ENCODE measurements at places on chromosomes 2 and 18.

DNA sequence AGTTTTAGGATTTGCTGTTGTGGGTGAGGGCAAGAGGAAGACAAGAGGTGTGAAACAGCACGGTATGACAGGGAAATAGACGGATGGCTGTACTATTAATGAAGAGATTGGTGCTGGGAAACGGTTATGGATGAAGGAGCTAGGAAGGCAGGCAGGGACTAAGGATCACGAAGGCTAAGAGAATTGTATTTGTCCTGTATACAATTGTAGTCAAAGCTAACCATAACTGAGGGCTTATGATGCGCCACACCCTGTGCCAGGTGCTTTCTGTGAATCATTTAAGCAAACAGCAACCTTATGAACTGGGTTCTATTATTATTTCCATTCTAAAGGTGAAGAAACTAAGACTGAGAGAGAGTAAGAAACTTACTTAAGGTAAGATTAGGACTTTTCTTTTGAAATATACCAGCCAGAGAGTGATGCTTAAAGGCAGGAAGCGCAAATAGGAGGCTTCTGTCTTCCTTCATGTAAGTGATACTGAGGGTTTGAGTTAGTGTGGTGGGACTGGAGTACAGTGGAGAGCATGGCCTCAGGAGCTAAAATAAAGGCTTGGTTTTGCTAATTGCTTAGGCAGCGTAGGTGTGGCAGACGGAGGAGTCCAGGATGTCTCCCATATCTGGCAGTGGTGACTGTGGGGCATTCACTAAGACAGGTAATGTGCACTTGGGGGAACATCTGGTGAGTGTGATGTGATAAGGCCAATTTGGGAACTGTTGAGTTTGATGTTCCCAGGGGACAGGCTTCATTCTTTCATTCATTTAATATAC, 85.8 kb downstream of the PLEKHM3 start:
- DNase-seq = no peak

DNA sequence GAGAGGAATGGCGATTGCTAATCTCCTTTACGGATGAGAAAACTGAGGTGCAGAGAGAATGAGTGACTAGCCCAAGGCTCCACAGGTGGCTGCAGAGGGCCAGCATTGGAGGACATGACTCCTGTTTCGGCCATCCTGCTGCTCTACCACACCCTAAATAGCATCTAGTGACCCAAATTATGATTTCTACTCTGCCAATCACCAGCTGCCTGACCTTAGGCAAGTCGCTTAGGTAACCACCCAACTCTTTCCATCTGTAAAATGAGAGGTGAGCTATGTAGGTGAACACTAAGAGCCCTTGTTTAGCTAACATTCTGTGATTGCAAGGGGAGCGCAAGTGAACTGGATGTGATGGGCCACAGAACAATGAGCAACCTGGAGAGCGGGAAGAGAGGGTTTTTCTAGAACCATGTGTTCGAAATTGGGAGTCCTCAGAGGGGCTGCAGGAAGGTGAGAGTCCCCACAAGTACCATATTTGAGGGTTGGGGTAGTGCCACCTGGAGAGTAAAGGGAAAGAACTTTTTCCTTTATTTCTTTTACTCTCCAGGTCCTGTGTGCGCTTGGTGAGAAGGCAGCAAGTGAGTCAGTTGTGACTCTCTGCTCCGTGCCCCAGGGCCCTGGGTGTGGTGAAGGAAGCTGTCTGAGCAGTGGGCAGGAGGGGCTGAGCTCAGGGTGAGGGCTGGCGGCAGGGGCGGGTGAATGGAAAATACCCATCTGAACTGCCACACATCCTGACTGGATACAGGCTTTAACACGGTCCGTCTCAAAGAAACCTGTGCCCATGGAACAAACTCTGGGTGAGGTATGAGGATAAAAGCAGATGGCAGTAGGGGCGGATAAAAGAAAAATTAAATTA, 2.4 kb downstream of the CYP27C1 start:
- DNase-seq = no peak

DNA sequence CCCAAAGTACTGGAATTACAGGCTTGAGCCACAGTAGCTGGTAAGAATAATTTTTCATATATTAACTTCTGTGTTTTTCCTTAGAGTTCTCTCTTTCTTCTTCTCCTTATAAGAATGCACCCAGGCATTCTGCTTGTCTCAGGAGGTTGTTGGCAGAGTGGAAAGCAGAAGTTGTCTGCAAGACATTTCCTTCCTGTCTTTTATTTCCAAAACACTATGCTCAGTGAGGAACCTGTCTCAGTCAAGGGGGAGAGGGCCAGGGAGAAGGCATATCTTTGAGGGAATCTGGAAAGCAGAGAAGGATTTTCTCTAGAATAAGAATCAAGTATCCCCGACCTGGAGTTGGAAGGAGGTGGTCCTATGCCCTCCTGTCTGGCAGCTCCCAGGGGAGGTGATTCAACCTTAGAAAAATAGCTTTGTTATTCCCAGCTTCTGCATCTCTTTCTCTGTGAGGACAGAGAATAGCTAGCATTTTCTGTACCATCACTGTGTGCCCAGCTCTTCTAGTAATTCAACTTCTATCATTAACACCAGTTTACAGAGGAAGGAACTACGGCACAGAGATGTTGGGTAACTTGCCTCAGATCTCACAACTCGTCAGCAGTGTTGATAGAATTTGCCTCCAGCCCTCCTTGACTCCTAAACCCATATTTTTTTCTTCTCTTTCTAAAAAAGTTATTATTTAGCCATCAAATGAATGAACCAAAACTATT, 3.8 kb upstream of the LPIN2 start:
- DNase-seq = no peak

- no peak for DNase-seq
Measured at GRCh38 chr2:151181524-151181923, 80.1 kb downstream of the RBM43 start.

GRCh38 chr2:46091004-46091403, 206.2 kb upstream of the EPAS1 start:
- DNase-seq = no peak

DNA sequence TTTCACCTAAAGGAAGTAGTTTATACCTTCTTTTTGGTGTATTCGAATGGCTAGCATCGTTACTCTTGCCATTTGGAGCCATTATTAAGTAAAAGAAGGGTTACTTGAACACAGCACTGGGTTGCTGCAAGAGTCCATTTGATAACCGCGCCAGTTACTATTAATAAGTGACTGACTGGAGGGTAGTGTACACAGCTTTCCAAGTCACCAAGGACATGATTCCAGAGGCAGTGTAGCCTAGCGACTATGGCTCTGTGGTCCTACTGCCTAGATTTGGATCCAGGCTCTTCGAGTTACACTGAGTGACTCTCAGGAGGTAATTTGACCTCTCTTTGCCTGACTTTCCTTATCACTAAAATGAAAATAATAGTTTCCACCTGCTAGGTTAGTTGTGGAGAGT, 206.8 kb downstream of the MEIS1 start:
- DNase-seq = no peak

DNA sequence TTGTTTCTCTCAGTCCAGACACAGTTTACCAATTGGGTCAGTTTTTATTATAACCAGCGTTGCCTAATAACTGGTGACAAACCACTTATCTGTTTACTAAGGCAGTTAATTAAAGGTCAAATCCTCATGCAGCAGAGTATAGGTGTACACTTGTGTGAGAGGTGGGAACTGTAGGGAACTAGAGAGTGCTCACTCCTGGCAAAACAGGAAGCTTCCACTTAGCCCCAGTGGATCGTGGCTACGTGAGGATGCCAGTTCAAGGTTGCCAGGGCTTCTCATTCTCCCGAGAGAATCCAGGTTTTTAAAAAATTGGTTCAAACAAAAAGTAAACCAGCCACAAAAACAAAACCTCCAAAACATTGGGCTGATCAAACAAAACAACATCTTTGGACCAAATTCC, 8.1 kb downstream of the CYBRD1 start:
- no peak for DNase-seq

GRCh38 chr2:142915502-142915901, 38.0 kb downstream of the KYNU start:
- no peak for DNase-seq

- DNase-seq = peak; percentile 28
Measured at GRCh38 chr2:54838585-54839035, 115.1 kb downstream of the EML6 start.

DNA sequence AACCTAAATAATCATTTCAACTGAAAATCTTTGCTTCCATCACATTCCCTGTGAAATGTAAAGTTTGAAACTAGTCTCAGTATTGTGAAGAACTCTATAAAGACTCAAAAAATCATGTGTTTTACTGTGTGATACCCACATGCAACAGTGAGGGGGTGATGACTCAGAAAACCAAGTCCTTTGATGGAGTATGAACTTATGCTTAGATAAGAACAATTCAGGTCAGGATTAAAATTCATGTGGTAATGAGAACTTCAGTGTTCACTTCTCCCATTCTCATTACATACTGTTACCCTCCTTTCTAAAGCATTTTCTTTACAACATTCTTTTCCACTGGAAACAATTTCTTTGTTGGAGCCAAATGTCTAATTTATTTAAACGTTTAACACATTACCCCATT, 360.2 kb downstream of the FSIP2 start:
- no peak for DNase-seq

- no peak for DNase-seq
Measured at GRCh38 chr18:52343731-52344340, 3.8 kb downstream of the DCC start.

DNA sequence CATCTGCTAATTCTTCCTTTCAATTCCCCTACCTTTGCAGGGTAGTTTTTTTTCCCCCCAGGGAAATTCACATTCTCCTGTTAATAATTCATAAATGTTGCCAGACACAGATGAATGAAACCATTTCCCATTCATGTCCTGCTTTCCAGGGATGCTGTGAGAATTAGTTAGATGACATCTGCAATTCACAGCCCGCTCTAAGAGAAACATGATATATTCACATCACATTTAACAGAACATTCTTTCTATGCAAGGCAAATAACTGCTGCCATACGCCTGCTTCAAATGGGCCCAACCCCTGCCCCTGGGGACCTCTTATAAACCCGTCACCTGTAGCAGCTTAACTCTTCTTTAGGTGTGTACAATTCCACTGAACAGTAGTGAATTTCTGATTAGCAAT, 110.6 kb upstream of the CTAGE1 start:
- peak; percentile 23 for DNase-seq

DNA sequence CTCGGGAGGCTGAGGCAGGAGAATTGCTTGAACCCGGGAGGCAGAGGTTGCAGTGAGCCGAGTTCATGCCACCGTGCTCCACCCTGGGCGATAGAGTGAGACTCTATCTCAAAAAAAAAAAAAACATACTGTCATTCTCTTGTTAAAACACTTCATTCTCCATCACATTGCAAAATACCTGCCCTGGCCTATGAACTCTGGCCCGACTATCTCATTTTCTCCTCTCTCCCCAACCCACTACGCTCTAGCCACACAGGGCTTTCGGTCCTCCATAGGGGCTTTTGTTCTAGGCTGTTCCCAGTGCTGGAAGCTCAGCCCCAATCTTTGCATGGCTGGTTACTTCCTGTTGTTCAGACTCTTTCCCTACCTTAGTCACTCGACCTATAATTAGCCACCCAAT, 10.3 kb downstream of the CEP76 start:
- DNase-seq = no peak

DNA sequence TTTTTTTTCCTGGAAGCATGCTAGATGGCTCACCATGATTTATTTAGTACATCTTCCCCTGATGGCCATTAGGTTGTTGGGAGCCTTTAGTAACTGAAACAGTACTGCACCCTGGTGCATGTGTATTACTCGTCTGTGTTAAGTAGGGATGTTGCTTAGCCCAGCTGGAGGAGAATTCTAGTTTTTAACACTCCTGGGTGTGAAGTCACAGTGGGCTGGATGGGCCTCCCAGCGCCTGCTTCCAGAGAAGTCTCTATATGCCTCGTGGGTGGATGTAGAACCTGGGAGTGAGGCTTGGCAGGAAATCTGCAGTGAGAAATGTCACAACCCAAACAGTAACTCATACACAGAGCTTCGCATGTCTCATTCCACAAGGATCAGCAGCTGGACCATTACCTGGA, 28.9 kb upstream of the NT5DC4 start:
- no peak for DNase-seq

DNA sequence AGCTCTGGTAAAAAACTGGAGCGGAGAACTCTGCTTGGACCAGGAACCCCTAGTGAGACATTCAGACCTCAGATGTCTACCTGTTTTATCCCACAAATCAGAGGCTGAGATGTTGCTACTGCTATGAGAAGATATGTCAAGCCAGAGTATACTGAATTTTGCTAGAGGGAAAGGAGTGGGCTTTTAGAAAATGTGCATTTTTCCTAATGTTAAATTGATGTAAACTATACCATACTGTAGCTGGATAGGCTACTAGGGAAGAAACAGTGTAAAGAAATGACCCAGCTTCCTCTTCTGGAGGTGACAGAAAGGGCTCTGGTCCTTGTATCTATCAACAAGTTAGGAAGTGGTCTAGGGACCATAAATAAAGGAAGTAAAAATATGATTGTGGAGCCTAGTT, 65.0 kb downstream of the SLC39A10 start:
- DNase-seq = no peak
